Stimulated activated CD8-positive, alpha-beta memory T cell treated with anti-CD3 and anti-CD28 coated beads, Interleukin-7, amount 100 ng/mL, for 1 hour (primary cell): ENCODE measurements at places on chromosomes 3 and 15.
A peak's percentile ranks its signal among the peaks of the same experiment; 100 is the strongest.

GRCh38 chr3:14849638-14850230, 31.0 kb downstream of the FGD5 start:
- DNase-seq: no peak

GRCh38 chr3:194101592-194102432, 34.1 kb upstream of the HES1 start:
- no peak for DNase-seq

- peak; percentile 56 for DNase-seq
Measured at GRCh38 chr3:48548729-48549705, 7.6 kb downstream of the PFKFB4 start.

- no peak for DNase-seq
Measured at GRCh38 chr3:144102421-144102820, 130.8 kb downstream of the DIPK2A start.

- DNase-seq: no peak
Measured at GRCh38 chr3:133840055-133840737, 34.6 kb downstream of the SRPRB start.

DNA sequence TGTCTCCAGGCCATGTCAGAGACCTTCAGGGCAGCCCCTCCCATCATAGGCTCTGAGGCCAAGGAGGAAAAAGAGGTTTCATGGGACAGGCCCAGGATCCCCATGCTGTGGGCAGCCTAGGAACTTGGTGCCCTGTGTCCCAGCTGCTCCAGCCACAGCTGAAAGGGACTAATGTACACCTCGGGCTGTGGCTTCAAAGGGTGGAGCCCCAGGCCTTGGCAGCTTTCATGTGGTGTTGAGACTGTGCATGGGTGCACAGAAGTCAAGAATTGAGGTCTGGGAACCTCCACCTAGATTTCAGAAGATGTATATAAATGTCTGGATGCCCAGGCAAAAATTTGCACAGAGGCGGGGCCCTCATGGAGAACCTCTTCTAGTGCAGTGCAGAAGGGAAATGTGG, 6.6 kb upstream of the SSR3 start:
- no peak for DNase-seq

DNA sequence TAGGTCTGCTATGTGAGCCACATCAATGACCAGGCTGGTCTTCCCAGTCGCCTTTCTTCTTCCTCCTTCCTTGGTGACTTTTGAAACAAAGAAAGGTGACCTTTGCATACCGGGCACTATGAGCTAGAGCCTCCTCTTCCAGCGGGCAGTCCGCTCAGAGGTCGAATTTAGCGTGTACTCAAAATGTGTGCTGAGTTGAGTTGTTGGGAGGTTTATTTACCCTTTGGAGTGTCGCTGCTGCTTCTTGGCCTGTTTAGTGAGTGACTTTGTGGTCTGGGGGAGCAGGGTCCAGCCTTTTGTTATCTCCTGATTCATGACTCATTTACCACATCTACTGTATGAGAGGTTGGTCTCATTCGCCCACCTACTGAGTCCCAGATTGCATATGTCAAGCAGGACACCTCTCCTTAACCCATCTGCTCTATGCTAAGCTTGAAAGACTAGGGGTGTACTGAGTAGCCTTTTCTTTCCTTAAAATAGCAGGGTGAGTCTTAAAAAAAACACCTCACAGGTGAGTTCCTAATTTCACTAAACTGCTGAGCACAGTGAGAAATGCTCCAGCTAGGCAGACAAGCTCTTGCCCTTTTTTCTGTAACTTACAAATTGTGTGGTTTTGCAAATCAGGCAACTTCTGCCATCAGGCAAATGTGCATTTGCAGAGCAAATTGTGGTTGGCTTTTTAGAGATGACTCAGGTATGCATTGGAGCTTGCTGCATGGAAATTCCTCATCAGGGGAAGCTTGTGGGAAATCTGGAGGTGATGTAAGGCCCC, 3.2 kb upstream of the SIAH2 start:
- DNase-seq: no peak

DNA sequence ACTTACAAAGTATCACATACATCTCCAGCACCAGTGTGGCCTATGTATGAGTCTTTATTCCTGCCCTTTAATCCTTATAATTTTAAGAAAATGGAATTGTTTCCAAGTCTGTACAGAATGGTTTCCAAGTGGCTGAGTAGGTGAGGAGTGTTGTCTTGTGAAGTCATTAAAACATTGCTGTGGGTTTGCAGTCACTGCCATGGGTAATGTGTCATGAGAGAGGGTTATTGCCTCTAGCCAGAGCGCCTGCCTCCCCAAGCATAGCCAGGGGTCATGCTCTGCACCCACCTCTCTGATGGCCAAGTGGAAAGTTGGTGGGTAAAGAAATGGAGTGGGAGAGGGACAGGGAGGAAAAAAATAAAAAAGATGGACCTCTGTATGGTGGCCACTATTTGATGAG, 25.3 kb downstream of the TRAK1 start:
- DNase-seq: no peak

- no peak for DNase-seq
Measured at GRCh38 chr3:162211470-162211869, 714.9 kb downstream of the OTOL1 start.

- DNase-seq: no peak
Measured at GRCh38 chr3:59273976-59274375, 224.2 kb upstream of the CFAP20DC start.

GRCh38 chr3:196609343-196609775, 30.1 kb upstream of the NRROS start:
- peak; percentile 97 for DNase-seq

DNA sequence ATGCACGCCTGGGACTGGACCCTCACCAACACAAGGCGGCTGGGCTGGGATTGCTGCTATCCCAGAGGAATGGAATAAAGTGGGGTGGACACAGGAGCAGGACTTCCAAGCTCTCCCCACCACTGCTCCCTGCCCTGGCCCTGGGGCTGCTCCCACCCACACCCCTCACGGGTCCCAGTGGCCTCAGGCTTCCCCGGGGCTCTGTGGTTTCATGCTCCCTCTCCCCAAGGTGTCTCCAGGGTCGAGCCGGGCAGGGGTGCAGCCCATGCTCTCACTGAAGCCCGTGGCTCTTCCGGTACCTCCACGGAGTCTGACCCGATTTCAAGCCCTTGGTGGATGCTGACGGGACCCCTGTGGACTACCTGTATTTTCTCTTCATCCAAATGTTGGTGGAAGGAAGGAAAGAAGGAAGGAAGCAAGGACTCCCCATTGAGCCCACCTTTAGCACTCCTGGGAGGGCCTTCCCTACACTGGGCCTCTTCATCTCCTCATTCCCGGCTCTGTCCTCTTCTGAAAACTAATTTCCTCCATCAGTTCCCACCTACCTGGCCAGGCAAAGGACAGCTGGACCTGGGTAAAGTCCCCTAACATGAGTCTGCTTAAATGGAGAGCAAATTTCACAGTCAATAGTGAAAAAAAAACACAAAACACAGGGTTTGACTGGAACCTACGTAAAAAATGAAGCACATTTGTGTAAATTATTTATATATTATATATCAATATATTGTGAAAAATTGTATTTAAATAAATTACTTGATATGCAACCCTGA, 44.0 kb upstream of the PCSK6 start:
- DNase-seq: no peak

DNA sequence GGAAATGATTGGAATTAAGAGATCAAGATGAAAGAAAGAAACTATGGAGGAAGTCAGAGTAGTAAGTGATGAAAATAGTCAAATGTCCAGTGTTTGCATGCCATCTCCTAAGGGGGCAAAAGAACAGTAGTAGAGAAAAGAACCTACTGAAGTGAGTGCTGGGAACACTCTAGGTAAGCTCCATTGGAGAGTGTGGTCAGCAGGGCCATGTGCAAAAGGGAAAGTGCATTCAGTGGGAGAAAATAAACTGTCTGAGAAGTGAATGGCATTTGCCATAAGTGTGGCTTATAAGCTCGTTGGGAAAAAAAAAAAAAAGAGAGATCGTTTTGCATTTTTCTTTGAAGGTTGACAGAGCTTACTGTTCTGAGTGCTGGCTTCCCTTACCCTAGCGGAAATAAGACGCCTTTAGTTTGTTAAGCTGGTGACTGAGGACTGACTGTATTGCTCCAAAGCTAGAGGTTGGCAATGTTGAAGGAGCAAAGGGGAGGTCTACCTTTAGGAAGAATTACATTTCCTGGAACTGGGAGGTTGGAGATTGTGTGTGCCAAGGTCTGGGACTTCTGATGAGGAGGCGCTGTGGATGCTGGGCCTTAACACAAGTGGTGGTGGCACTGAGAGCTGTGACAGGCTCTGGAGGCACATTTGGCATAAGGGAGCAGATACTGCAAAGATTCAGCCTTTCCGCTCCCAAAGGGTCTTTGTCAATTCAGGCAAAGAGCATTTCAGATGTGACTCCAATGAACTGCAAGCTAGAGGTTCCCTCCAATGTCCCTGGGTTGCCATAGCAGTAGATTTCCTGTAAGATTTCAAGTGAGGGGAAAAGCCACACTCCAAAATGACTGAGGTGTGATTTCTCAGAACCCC, 287.8 kb upstream of the SATB1 start:
- DNase-seq: no peak

GRCh38 chr15:68586274-68586961, 7.6 kb downstream of the CORO2B start:
- no peak for DNase-seq

GRCh38 chr3:158159714-158160113, 49.8 kb downstream of the RSRC1 start:
- no peak for DNase-seq

- no peak for DNase-seq
Measured at GRCh38 chr3:14123308-14124222, 1.1 kb downstream of the CHCHD4 start.

- no peak for DNase-seq
Measured at GRCh38 chr3:124504332-124505059, 225.8 kb upstream of the UMPS start.

DNA sequence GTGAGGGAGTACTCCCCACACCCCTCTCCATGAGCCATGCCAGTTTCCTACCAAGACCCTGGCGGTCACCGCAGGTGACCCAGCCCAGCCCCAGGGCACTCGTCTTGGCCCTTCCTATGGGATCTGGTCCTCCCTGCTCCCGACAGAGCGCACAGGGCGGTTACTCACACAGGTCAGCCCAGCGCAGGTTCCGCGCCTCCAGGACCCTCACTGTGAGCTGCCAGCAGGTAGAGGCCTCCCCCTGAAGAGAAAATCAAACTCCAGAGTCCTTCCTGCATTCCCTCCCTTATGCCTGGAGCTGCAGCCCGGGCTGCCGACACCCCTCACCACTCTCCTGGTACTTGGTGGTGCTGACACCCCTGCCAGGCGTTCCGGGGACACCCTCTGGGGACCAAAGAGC, 6.9 kb downstream of the PLA2G4D start:
- no peak for DNase-seq

DNA sequence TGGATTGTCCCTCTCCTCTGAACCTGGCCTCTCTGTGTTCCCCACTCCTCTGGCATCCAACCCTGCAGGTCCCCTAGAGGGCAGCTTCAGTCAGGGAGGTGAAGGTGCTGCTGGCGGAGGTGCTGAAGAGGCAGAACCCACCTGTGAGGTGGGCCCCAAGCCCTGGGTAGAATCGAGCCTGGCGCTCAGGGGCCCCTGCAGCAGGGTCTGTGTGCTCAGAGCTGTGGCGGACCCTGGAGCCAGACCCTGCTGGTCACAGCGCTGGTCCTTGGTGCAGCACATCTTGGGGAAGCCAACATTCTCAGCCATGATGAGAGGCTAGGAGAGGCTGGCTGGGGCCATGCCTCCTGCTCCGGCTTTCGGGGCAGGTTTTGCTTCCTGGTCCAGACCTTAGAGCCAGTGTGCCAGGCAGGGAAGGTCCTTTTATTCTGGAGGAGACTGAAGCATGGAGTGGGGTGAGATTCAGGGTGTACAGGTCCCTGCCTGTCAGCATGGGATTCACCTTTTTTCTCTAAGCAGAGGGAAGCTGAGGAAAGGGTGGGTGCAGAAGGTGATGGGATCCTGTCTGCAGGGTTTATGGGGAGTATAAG, 54.7 kb upstream of the TAMM41 start:
- DNase-seq: no peak

DNA sequence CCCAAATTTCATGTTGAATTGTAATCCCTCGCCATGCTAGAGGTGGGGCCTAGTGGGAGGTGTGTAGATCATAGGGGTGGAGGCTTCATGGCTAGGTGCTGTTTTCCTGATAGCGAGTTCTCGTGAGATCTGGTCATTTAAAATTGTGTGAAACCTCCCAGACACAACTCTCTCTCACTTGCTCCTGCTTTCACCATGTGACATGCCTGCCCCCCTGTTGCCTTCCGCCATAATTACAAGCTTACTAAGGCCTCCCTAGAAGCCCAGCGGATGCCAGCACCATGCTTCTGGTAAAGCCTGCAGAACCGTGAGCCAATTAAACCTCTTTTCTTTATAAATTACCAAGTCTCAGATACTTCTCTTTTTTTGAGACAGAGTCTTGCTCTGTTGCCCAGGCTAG, 36.0 kb downstream of the CCDC54 start:
- DNase-seq: no peak

DNA sequence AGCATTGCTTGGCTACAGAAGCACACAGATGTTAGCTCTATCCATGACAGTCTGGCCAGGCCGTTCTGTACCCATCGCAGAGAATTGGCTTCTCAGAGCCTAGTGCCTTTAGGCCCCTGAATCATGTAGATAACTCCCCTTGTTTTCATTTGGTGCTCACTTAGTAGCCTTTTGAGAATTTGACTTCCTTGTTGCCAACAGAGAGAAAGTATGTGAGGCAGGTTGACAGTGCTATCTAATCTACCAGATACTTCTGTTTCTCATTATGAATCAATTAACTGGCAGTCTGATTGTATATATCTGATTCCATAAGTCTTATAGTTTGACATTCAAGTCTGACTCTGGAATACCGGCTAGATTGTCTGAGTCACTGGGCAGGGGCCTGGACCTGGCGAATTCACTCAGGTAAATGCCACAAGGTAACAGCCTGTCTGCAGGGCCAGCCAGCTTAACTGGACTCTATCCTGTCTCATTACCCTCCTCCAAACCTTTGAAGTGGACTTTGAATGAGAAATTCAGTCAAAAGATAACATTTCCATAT, 160.2 kb downstream of the GHSR start:
- no peak for DNase-seq

GRCh38 chr3:151912028-151912427, 38.6 kb downstream of the SUCNR1 start:
- DNase-seq: no peak

DNA sequence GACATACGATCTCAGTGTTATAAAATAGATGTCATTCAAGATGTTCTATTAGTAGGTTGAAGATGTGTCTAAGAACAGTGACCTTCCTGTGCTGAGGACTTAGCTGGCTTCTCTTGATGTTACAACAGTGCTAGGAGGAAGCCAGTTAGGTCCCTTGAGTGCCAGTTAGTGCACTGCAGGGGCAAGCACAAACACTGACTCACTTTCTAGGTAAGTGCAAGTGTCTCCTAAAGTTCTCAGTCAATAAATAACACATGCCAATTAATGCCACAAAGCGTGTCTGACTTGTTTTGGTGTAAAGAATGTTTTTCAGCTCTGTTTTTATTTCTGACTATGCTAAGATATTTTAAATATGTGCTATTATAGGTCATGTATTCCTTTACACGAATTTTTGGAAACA, 211.8 kb downstream of the NAALADL2 start:
- DNase-seq: no peak

GRCh38 chr3:2468816-2469215, 370.1 kb downstream of the CNTN4 start:
- DNase-seq: no peak

- DNase-seq: no peak
Measured at GRCh38 chr3:108602249-108602934, 12.9 kb downstream of the DZIP3 start.

- DNase-seq: no peak
Measured at GRCh38 chr3:33940149-33940548, 141.7 kb downstream of the PDCD6IP start.

GRCh38 chr3:143084856-143085731, 34.5 kb upstream of the CHST2 start:
- DNase-seq: no peak

GRCh38 chr15:77402740-77403379, 17.0 kb downstream of the PEAK1 start:
- DNase-seq: no peak

GRCh38 chr15:57720867-57721266, 14.4 kb downstream of the POLR2M start:
- no peak for DNase-seq
